ENCODE measurements at places on chromosomes 1 and 21.

DNA sequence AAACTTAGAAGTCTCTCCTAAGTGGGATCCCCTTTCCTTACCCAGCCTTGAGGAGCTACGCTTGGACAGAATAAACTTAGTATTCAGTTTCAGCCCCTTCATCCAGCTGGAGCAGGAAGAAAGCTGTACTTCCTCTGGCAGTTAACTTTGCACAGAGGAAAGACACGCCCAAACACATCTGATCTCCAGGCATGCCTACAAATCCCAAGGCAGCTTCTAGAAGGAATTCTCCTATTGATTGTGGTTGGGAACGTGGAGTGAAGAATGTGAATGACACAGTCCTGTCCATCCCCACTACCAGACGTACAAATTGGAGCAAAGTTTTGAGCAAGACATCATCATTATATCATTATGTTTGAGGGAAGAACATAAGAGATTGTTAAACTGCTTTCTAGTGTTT is 6.6 kb upstream of the AK4 start:
- DNase-seq = no peak

- peak; percentile 83 for DNase-seq
Measured at GRCh38 chr1:179016706-179017382, 8.8 kb upstream of the FAM20B start.

- DNase-seq = no peak
Measured at GRCh38 chr1:151508833-151509232, 2.4 kb upstream of the CGN start.

DNA sequence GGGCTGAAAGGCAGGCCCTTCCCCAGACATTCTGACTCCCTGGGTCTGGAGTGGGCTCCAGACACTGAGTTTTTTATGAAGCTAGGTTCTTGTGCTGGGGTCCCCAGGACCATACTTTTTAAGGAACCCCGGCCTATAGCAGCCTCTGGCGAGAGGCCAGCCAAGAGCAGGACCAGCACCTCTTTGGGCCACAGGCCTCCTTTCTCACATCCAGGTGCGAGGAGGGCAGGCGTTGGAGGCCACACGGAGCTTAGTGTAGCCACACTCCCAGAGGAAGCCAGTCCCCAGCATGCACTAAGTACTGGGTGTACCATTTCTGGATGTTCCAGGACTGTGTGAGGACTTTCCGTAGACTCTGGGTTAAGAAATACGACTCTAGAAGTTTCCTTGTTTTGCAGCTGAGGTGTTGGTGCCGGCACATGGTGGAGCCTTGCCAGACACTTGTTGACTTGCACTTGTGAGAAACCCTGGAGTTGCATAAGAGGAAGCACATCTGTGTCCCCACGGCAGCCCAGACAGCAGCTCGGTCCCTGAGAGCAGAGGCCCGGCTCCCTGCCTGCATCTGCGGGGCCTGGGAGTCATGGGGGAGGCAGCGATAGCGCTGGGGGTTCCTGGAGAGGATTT is 122.2 kb upstream of the VAMP3 start:
- DNase-seq = no peak

GRCh38 chr1:231929311-231929710 is 302.7 kb downstream of the DISC1 start:
- no peak for DNase-seq

- no peak for DNase-seq
Measured at GRCh38 chr1:194717334-194717733, 1530.9 kb upstream of the B3GALT2 start.

- no peak for DNase-seq
Measured at GRCh38 chr1:153752072-153752471, 23.1 kb upstream of the SLC27A3 start.

DNA sequence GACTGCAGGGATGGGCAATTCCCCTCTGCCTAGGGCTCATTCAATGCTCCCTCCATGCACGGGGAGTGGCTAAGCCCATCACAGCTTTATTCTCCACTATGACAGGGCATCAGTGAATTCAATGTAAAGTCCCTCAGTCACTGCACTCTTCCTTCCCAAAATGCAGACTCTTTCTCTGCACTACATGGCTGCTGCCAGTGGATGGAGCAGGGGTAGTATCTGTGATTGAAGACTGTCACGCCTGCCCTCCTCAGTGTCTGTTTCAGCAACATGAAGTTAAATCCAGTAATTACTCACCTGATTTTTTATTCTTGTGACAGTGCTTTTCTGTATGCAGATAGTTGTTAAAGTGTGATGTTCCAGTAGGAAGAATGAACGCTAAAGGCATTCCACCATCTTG is 1323.2 kb downstream of the AMY1C start:
- DNase-seq = no peak

- DNase-seq = no peak
Measured at GRCh38 chr1:109573785-109574184, 25.4 kb downstream of the GNAI3 start.

GRCh38 chr1:169488157-169488556 is 2.4 kb upstream of the SLC19A2 start:
- no peak for DNase-seq

DNA sequence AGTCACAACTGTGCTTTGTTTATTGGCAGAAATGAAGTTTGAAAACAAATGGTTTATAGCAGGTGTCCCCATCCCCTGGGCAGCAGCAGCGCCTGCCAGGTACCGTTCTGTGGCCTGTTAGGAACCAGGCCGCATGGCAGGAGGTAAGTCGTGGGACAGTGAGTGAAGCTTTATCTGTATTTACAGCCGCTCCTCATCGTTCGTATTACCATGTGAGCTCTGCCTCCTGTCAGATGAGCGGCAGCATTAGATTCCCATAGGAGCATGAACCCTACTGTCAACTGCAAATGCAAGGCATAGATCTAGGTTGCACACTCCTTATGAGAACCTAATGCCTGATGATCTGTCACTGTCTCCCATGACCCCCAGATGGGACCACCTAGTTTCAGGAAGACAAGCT is 63.4 kb upstream of the SOD1 start:
- no peak for DNase-seq

- DNase-seq = no peak
Measured at GRCh38 chr1:933603-933940, 9.8 kb downstream of the SAMD11 start.

- DNase-seq = no peak
Measured at GRCh38 chr1:23288671-23289070, 55.4 kb downstream of the HNRNPR start.

DNA sequence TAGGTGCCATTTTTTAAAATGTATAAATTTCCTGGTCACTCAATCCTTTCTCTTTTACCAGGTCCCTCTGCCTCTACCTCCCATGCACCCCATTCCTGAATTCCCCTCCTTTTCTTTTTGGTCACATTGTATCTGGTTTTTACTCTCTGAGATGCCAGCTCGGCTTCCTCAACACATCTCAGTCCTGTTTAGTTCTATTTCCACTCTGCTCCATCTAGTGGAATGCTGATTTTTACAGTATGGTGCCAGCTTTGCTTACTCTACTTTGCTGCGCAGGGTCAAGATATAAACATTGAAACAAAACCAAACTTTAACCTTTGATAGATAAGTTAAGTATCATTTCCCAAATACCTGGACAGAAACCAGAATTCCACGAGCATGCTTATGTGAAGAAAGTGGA is 96.0 kb downstream of the ESRRG start:
- no peak for DNase-seq

- DNase-seq = no peak
Measured at GRCh38 chr1:59609245-59609644, 205.5 kb upstream of the HOOK1 start.

GRCh38 chr1:1073743-1074587 is at the start of gene RNF223:
TSS of gene RNF223 (minus strand) at chr1:1074306. CDS start at chr1:1072566, 1,740 bp downstream.
- DNase-seq = no peak

DNA sequence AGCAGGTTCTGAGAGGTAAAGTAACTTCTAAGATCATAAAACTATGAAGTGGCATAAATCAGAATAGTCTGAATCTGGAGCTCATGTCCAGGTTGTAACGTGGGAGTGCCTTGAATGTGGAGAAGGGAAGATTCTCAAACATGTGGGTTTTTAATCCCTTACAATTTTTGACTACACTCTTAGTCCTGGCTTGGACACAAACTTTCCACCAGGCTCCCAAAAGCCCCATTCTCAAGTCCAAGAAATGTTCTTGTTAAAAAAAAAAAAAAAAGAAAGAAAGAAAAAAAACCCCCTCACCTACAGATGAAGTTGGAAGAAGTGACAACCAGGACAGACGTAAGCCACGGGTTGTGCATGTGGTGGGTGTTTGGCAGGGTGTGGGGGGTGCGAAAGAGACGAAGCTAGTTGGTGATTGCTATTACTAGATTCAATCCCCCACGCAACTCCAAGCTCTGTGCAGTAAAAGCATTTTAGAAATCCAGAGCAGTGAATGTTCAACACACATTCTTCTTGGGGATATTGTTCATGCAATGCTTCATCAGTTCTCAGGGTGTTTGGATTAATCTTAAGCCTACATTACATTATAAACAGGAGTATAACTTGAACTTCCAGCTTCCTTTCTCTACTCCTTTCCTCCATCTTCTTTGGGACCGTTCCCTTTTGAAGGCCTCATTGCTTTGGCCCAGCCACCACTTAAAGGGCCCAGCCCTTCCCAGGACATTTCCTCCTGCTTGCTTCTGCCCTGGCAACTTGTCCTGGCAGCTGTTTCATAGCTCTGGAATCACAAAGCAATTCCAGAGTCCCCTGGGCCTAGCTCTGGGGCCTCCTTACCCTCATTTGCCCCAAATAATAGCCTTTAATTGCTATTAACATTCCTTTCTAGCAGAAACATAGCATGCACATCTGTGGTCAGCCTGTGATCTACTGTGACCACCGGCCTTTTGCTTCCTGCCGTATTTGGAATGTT is 41.8 kb downstream of the PHC2 start:
- peak; percentile 13 for DNase-seq

DNA sequence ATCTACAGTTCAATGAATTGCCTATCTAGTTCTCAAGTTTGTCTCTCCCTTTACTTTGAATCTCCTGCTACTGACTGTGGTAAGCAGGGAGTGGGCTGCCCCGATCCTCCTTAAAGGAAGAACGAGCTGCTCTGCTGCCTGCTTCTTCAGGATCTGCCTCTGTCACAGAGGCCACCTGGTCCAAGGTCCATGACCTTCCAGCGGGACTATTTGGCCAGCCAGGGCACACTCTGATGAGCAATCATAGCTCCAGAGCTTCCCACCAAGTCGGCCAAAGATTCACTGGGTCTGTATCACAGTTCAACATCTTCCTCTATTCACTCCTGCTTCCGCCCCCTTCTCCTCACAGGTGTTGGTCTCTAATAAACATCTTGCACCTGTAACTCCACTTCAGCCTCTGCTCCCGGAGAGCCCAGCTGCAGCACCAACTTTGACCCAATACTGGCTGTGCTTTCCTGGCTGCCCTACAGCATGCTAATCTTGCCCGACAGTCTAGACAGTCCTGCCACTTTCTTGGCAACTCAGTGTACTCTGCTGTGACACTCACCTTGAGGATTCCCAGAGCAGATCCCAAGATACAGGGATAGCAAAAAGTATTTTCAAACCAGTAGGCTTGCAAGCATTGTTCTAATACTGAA is 16.9 kb upstream of the MAP10 start:
- no peak for DNase-seq

DNA sequence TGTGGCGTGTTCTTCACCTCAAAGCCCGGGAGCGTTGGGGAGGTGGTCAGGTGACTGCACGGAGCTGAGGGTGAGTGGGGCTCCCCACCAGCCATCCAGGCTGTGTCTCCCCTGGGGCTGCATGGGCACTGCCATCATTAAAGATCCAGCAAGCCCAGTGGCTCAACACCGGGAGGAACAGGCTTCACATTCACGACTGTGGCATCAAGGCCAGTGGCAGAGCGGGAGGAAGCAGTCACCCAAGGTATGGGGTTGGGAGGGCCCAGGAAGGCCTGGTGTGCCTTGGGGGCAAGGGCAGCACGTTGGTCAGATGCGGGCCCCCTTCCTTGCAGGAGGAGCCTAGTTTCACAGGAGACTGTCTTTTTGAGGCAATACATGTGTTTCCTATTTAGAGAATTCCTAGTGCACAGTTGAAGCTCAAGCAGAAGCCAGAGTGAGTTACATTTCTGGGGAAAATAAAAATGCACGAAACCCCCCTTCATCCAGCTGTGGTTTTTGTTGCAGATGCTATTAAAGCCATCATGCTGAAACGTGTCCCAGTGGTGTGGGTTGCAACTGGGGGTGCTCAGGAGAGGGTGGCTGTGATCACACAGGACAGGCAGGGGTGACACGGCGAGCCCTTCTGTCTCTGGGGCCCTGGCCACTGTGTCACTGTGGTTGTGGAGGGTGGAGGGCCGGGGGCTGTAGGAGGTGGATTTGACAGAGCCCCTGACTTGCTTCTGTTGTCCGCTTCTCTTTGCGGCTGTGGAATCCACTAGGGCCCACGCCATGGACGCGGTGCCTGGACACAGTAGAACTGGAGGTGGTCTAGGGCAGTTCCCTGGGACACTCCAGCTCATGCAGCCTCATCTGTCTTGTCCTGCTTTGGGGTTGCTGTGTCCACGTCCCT is 34.1 kb downstream of the SNAP47 start:
- DNase-seq = no peak

DNA sequence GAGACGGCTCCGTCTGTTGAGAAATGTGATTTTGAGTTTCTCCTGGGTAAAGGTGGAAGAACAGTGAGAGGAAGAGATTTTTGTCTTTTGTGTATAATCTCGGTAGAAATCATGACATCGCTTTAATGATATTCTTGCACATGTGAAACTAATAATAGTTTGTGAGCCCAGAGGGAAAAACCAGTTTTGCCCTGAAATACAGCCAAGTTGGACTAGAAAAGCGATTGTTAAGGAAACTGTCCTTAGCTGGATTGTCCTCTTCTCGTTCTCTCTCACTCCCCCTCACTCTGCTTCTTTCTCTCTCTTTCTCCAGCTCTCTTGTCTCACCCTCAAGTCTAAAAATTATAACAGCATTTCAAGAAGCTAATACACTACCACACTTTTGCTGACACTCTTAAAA is 17.1 kb downstream of the KCNJ6 start:
- no peak for DNase-seq

DNA sequence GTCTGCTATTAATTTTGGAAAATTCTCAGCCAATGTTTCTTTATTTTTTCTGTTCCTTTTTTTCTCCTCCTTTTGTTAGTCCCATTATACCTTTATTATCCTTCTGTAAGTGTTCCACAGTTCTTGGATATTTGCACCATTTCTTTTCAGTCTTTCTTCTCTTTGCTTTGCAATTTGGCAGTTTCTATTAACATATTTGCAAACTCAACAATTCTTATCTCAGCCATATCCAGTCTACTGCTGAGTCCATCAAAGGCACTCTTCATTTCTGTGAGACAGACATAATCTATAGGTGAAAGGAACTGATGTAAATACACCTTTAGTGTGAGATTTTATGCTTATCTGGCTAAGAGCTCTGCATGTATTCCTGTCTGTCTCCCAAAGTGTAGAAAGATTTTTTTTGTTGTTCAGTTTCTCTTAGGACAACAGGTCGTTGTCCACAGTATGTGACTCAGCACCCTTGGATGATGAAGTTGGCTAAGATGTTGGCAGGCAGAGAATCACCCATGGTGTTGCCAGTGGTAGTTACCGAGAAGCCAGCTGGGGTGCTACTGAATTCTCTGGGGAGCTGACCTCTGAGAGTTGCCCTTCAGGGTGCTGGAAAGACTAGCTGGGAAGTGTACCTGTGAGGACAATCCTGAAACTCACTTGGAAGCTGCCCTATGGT is 38.4 kb downstream of the LEPR start:
- DNase-seq = no peak
